Erythroblast (primary cell): ENCODE measurements at places on chromosomes 1 and 21.
A peak's percentile ranks its signal among the peaks of the same experiment; 100 is the strongest.

DNA sequence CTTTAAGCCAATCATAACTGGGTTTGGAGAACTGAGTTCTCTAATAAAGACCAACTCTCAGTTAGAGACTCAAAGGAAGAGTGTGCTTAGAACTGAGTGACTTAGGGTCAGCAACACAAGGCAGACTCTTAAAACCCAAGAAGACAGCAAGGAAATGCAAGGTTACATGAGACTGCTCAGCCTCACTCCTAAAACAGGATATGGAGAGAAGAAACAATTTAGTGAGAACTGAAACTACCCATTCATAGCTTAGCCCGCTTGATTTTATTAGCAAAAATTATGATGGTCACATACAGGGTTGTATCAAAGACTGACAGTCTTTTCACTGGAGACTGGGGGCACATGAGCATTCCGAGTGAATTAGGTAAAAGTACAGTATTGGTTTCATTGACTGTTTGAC is 78.9 kb upstream of the DMRTA2 start:
- DNase-seq: no peak

DNA sequence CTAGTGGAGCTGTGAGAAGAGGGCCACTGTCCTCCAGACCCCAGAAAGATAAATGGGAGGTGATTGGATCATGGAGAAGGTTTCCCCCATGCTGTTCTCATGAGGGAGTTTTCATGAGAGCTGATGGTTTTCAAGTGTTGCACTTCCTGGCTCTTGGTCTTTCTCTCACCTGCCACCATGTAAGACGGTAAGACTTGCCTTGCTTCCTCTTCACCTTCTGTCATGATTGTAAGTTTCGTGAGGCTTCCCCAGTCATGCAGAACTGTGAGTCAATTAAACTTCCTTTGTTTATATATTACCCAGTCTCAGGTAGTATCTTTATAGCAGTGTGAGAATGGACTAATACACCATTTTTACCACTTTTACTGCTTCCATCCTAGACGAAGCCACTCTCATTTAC is 27.6 kb downstream of the GPR88 start:
- DNase-seq: no peak

DNA sequence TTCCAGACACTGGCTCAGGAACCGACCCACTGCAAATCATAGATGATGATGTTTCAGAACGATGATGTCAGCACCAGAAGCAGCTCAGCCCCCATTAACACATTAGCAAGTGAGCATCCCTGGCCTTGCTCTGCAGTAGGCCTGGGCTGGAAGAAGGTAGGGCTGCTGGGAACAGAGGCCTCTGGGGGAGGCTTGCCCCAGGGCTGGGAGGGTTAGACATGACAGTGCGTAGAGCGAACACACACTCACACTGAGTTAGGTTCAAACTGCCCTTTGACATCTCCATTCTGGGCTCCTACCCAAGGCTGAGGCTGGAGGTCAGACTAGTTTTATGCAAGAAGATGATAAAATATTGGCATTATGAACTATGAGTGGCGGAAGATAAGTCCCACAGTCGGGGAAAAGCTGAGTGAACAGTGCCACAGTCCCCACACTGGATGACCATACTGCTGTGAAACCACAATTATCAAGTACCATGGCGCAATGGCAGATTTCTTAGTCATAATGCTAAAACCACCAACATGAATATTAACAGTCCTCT is 91.1 kb downstream of the DMRTB1 start:
- no peak for DNase-seq

GRCh38 chr1:239943761-239944160 is 147.9 kb upstream of the FMN2 start:
- no peak for DNase-seq

- peak; percentile 44 for DNase-seq
Observed at GRCh38 chr1:45152126-45152525, 54.3 kb downstream of the ZSWIM5 start.

GRCh38 chr1:116179964-116180363 is 68.8 kb downstream of the MAB21L3 start:
- no peak for DNase-seq

- no peak for DNase-seq
Observed at GRCh38 chr1:22206551-22207125, 63.7 kb upstream of the WNT4 start.

GRCh38 chr1:244864253-244865027 is at the start of gene HNRNPU:
Gene HNRNPU, minus strand, starts transcription at chr1:244864543. Its CDS starts 236 bp downstream, at chr1:244864307.
- DNase-seq: peak; percentile 99

- DNase-seq: no peak
Observed at GRCh38 chr1:224264321-224264720, 65.7 kb downstream of the NVL start.

- DNase-seq: no peak
Observed at GRCh38 chr1:61244114-61244513, 161.8 kb downstream of the NFIA start.

- no peak for DNase-seq
Observed at GRCh38 chr1:212864201-212864600, 6.1 kb downstream of the FLVCR1 start.

GRCh38 chr1:115771094-115771846 is 2.8 kb upstream of the CASQ2 start:
- DNase-seq: no peak

DNA sequence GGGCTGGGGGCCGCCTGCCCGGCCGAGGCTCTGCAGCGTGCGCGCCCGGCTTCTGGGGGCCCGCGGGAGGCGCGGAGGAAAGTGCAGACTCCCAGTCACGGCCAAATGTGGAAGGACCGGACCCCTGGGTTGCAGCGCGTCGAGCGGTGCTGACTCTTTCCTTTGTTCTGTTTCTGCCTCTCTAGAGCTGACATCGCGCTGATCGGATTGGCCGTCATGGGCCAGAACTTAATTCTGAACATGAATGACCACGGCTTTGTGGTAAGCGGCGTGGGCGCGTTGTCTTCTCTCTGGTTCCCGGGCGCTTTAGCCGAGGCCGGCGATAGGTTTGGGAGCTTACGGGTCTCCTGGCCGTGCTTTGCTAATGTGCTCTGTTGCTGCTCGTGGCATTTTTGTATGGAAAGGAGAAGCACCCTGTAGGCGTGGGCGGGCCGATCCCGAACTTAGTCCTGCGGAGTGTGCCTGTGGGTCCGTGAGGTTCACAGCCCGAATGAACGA is 629 bp downstream of the PGD start:
- DNase-seq: peak; percentile 56

DNA sequence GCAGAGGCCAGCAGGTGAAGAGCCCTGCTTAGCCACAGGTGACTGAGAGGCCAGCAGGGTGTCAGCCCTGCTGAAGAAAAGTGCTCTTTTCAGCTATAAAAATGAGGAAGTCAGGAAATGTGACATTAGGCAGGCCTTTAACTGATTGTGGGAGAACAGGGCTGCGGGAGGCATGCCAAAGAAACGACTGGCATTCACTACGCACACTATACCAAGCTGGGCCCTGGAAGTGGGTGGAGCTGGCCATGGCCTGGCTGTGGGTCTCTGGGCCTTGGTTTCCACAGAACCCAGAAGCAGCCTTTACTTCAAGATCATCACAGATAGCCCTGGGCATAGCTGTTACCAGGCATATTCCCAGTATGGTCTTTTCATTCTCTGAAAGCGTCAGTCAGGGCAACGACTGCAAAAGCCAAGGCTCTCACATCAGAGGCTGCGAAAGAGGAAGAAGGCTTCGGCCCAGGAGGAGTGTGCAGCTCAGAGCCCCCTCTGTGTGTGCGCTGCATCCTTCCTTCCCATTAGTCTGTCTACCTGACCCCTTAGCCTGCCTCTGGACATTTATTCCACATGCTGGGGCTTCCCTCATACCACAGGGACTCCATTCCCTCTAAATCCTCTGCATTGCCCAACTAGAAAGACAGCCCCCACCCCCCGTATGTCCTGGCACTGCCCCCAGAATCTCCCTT is 14.3 kb downstream of the SLC2A1 start:
- no peak for DNase-seq

GRCh38 chr1:232335741-232336293 is 294.1 kb downstream of the SIPA1L2 start:
- no peak for DNase-seq

DNA sequence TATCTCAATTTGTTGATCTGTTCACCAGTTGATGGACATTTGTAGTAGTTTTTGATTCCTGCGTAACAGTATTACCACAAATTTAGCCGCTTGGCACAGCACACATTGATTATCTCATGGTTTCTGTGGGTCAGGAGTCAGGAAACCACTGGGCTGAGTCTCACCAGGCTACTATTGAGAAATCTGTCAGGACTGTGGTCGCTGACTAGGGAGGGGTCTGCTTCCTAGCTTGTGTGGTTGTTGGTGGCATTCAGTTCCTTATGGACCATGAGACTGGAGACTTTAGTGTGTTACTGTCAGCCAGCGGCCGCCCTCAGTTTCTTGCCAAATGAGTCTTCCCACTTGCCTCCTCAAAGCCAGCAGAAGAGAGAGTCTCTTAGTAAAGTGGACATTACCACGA is 9.8 kb downstream of the PEX14 start:
- DNase-seq: no peak

DNA sequence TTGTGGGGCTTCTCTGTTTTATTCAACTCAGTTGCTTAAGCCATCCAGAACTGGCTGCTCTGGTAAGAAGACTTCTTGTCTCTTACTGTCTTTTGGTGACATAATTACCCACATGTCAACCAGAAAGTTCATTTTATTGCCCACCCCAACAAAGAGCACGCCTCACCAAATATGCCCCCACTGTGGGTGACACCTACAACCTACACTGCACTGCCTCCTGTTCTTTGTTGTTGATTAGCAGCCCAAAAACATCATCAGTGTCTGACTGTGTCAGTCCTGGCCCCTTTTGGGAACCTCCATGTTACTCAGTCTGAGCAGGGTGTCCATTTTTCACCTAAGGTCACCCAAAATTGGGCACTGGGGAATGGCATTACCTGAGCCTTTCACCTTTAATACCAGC is 49.3 kb downstream of the ZNF678 start:
- no peak for DNase-seq

GRCh38 chr1:2382621-2383361 is 8.6 kb downstream of the MORN1 start:
- DNase-seq: peak; percentile 30

- DNase-seq: no peak
Observed at GRCh38 chr1:165635329-165635728, 4.3 kb downstream of the MGST3 start.

DNA sequence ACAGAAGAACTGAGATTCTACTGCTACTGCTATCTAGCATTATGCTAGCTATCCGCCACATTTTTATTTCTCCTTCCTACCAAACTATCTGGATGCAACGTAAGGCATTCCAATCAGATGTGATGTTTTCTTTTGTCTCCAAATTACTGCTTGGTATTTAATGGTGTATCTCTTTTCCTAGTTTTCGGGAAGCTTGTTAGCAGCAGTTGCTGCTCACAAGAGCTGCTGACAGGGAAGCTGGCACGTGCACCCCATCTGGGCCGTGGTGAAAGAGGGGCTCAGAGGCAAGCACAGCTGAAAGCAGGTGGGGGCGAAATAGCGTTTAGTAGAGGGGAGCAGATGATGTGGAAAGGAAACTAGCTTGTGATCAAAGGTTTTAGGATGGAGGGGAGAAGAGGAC is 57.3 kb downstream of the JAK1 start:
- no peak for DNase-seq

DNA sequence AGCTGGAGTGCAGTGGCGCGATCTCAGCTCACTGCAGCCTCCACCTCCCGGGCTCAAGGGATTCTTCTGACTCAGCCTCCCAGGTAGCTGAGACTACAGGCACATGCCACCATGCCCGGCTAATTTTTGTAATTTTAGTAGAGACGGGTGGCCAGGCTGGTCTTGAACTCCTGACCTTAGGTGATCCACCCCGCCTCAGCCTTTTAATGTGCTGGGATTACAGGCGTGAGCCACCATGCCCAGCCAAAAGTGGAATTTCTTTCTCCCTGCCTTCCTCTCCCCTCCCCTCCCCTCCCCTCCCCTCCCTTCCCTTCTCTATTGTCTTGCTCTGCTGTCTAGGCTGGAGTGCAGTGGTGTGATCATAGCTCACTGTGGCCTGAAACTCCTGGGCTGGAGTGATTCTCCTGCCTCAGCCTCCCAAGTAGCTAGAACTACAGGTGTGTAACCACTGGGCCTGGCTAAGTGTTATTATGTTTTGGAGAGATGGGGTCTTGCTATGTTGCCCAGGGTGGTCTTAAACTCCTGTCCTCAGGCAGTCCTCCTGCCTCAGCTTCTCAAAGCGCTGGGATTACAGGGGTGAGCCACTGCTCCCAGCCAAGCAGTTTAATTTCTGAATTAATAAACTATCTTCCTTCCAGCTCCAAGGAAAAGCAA is 10.0 kb upstream of the MACF1 start:
- DNase-seq: no peak

DNA sequence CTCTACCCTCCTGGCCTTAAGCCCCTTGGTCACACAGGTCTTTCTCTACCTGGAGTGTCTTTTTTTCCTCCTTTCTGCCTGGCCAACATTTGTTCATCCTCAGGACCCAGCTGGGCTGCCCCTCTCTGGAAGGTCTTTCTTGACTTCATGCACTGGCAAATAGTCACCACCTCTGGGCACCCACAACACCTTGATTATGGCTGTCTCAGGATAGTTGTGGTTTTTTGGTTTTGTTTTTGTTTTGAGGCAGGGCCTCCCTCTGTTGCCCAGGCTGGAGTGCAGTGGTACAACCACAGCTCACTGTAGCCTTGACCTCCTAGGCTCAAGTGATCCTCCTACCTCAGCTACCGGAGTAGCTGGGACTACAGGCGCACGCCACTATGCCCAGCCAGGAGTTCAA is 10.8 kb downstream of the RPS6KA1 start:
- DNase-seq: no peak

- DNase-seq: peak; percentile 61
Observed at GRCh38 chr1:111204201-111204982, 3.9 kb upstream of the DENND2D start.

DNA sequence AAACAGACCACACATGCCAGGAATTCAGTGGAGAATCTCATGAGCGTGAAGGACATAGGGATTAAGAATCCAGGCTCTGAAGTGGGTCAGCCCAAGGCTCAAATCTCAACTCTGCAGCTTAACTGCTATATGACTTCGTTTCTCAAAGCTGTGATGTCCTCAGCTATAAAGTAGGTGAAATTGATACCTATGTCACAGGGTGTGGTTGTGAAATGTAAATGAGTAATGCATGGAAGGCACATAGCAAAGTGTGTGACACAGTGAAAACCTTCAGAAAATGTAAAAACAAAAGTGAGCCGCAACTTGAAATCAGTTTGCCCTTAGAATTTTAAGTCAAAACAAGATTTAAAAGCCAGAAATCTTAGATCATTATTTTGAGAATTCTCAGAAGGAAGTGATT is 145.7 kb upstream of the PRMT6 start:
- no peak for DNase-seq

DNA sequence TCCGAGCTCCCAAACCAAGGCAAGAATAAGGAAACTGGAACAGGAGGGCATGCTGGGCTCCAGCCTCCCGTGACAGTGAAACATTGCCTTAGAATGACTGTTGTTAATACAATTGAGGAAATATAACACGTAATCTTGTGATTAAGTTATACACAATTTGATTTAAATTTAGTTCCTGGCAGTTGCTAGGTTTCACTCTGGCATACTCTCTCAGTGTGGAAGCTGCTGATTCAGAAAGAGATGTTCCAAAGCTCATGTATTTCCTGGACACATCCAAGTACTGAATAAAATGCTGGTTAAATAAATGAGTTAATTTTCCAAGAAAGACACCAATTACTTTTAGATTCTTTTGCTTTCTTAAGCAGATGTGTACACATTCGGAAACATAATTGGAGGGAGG is 176.1 kb downstream of the GRIK1 start:
- DNase-seq: no peak
